ENCODE measurements at places on chromosomes 12 and 14.

- DNase-seq = no peak
These were observed 13.5 kb upstream of the GOLGA5 start for GRCh38 chr14:92780444-92781232.

GRCh38 chr12:52319097-52319496 is 2.1 kb downstream of the KRT83 start:
- no peak for DNase-seq

DNA sequence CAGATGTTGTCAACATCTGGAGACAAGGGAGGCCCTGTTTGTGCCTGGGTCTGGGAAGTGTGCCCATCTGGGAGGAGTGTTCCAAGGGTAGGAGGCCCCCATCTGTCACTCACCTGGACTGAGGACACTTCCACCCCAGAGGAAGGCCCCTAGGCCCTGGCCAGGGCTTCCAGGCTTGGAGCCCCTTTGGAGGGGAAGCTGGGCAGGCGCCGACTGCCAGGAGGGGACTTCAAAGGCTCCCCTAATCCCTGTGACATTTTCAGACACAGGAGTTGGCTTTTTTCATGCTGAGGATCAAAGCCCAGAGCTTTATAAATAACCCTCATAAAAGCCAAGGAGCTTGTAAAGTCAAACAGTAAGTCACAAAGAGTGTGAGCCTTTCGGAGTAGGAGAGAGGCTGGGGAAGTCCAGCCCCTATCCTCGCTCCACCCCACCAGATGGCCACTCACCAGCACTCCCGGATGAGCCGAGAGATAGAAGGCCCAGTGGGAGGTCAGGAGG is 17.6 kb upstream of the FAM222A start:
- DNase-seq = no peak

GRCh38 chr12:101087920-101088319 is 122.1 kb downstream of the SLC5A8 start:
- DNase-seq = no peak

DNA sequence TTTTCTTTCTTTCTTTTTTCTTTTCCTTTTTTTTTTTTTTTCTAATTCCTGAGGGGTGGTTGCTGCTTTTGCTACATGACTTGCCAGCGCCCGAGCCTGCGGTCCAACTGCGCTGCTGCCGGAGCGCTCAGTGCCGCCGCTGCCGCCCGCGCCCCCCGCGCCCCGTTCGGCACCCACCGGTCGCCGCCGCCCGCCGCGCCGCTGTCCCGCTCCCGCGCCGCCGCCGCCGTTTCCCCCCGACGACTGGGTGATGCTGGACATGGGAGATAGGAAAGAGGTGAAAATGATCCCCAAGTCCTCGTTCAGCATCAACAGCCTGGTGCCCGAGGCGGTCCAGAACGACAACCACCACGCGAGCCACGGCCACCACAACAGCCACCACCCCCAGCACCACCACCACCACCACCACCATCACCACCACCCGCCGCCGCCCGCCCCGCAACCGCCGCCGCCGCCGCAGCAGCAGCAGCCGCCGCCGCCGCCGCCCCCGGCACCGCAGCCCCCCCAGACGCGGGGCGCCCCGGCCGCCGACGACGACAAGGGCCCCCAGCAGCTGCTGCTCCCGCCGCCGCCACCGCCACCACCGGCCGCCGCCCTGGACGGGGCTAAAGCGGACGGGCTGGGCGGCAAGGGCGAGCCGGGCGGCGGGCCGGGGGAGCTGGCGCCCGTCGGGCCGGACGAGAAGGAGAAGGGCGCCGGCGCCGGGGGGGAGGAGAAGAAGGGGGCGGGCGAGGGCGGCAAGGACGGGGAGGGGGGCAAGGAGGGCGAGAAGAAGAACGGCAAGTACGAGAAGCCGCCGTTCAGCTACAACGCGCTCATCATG is 654 bp downstream of the FOXG1 start:
- no peak for DNase-seq

- no peak for DNase-seq
These were observed 64.8 kb upstream of the PSMC1 start for GRCh38 chr14:90191585-90191984.

All from HuH-7 (cell line).